ENCODE measurements at places on chromosomes 7 and 10. TPM values are rescaled to one million over a fixed set of nuclear protein-coding genes. Genes with fewer than 3 reads are reported as not detected.

Gene VWA2
- not detected for total RNA-seq

Gene NPM3
- total RNA-seq: 102 TPM

Gene OR2A42
- total RNA-seq: not detected

Gene EPHA1
- total RNA-seq: not detected

Gene FOXP2
- total RNA-seq: not detected

Gene MYO1G
- total RNA-seq: 0.14 TPM

Gene UNCX
- total RNA-seq: not detected

Gene SPOCK2
- 0.31 TPM for total RNA-seq

Gene TMEM236
- total RNA-seq: 0.07 TPM

Gene GARIN1A
- 0.45 TPM for total RNA-seq

Gene SOSTDC1
- not detected for total RNA-seq

Gene AKR1D1
- not detected for total RNA-seq

Gene DHTKD1
- 6.6 TPM for total RNA-seq

Gene CALML3
- total RNA-seq: not detected

Gene GRM8
- total RNA-seq: not detected

Gene ENKUR
- 0.31 TPM for total RNA-seq

Gene NPFFR1
- total RNA-seq: not detected

Gene GRID2IP
- total RNA-seq: not detected

Gene SPAG6
- not detected for total RNA-seq

Gene ABCB1
- total RNA-seq: 0.29 TPM

Gene ANKRD61
- 0.75 TPM for total RNA-seq

Gene ODAD2
- 0.13 TPM for total RNA-seq

Gene PODXL
- 47.9 TPM for total RNA-seq

Gene KCP
- 0.25 TPM for total RNA-seq

Gene FAM237B
- total RNA-seq: not detected

Gene GRB10
- 77.3 TPM for total RNA-seq

Gene MLXIPL
- 1.2 TPM for total RNA-seq

Gene ZNF488
- total RNA-seq: 13.3 TPM

Gene AGAP9
- 9.1 TPM for total RNA-seq
